ENCODE measurements at places on chromosomes 5 and 9.

GRCh38 chr9:95947118-95947517 lies 71.6 kb downstream of the ERCC6L2 start:
- DNase-seq = no peak

GRCh38 chr9:90515510-90515909 lies 127.1 kb downstream of the DIRAS2 start:
- no peak for DNase-seq

DNA sequence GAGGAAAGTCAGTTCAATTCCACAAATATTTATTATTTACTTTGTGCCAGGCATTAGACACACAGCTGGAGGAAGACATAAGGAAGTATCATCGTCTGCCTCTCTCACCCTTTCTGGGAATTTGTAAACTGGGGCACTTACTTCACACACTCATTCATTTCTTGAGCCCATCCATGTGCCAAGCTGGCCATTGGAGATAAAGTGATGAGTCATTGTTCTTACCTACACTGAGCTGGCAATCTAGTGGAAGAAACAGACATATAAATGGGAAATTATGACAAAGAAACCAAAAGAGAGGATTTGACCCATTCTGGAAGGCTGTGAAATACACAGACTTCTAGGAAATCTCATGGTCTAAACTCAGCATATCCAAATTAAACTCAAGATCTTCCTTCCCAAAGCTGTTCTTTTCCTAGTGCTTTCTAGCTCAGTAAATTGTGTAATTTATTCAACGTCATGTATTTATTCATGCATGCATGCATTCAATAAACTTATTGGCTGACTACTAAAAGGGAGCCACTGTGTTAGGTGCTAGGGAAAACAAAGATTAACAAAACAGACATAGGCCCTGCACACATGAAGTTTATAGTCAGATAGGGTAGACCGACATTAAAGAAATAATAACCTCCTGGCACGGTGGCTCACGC lies 65.3 kb downstream of the SH3RF2 start:
- no peak for DNase-seq

GRCh38 chr5:126816649-126817048 lies 39.7 kb downstream of the LMNB1 start:
- no peak for DNase-seq

- peak; percentile 96 for DNase-seq
These were observed 128.1 kb upstream of the RPS23 start for GRCh38 chr5:82406205-82406773.

- no peak for DNase-seq
These were observed 312.4 kb downstream of the DOCK8 start for GRCh38 chr9:526904-527591.

DNA sequence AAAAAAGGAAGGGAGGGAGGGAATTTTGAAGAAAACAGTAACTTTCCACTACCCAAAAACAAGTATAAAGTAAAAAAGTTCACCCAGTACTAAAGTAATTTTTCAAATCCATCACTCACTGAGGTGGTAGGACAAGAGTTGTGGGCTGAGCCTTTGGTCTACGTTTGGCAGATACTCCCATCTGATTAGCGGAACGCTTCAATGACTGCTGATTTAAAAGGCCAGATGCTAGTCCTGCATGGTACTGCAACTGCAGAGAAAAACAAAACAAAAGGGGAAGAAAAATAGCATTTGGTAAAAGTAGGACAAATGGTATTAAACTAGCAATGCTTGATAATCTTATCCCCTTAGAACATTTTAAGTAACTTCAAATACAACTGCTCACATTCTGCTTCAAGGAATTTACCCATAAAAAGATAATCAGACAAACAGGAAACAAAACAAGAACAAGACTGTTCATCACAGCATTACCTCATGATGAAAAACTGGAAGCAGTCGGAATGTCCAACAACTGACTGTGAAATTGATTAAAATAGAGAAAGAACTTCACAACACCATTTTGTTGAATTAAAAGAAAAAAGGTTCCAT lies 65.4 kb downstream of the MED27 start:
- no peak for DNase-seq

GRCh38 chr5:178199581-178200434 lies 4.5 kb upstream of the HNRNPAB start:
- no peak for DNase-seq

Measured in fibroblast of mammary gland (primary cell).